ENCODE measurements at places on chromosomes 4 and X.

GRCh38 chr4:108051343-108051742 is 61.7 kb downstream of the HADH start:
- DNase-seq: no peak

DNA sequence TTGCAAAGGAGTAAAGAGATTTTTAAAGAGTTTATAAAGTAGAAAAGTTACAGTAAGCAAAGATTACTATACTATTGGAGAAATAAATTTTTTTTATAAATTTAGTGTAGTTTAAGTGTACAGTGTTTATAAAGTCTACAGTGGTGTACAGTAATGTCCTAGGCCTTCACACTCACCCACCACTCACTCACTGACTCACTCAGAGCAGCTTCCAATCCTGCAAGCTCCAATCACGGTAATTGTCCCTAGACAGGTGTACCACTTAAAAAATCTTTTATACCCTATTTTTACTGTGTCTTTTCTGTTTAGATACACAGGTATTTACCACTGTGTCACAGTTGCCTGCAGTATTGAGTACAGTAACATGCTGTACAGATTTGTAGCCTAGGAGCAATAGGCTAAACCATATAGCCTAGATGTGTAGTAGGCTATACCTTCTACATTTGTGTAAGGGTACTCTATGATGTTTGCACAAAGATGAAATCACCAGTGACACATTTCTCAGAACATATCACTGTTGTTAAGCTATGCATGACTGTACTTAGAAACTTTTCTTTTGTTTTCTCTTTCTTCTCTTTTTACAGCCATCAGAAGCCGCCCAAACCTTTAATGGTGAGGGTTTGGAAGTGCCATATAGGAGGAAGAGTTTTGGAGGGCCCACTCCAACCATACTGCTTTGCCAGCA is 11.8 kb upstream of the SH3RF1 start:
- DNase-seq: no peak

DNA sequence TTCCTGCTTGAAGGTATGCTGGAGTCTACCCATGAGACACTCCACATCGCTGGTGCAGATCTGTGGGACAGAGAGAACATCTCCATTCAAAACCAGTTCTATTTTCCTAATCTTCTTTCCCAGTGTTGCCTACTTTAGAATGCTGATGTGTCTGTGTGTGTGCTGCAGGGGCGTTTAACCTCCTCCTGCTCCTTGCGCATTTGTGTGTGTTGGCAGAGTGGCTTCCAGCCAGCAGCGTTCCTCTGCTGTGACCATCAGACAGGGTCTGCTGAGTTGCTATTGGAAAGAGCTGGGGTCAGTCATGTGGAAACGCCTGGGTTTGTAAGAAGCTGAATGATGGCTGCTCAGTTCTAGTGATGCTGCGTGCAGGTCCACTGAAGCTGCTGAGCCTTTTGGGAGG is 223.6 kb downstream of the RBMX2 start:
- no peak for DNase-seq

DNA sequence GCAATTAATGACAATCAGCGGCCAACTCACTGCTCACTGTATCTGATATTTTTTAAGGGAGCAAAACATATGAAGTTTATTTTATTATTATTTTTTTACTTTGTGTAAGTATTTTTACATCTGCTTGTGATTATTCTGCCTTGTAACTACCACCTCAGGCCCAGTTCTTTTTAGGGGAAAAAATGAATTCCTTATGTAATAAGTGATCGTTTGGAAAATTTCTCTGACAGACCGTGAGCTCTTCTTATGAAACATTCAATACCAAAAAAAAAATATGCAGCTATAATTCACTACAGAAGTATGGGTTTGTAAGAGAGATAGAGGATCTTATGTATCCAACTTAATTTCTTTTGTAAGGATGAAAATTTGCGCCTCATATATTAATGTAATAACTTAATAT is 33.5 kb upstream of the STOX2 start:
- no peak for DNase-seq

GRCh38 chr4:1558205-1558604 is 125.9 kb downstream of the FAM53A start:
- DNase-seq: no peak

GRCh38 chrX:20066968-20067708 is 49.6 kb downstream of the MAP7D2 start:
- DNase-seq: peak; percentile 4
